ENCODE measurements at places on chromosomes 2 and 18. TPM values are rescaled to one million over a fixed set of nuclear protein-coding genes. Genes with fewer than 3 reads are reported as not detected.

GRCh38 chr2:58870704-58871103 lies 629.6 kb upstream of the FANCL start:
- H3K4me1 ChIP-seq = no peaks in the 10 kb centered on the region
- H3K4me3 ChIP-seq = no peak overlapping the region
- no peak overlapping the region for H3K27ac ChIP-seq
- no peaks in the 10 kb centered on the region for H3K36me3 ChIP-seq
- DNase-seq = no peak
- no peaks in the 10 kb centered on the region for H3K27me3 ChIP-seq

DNA sequence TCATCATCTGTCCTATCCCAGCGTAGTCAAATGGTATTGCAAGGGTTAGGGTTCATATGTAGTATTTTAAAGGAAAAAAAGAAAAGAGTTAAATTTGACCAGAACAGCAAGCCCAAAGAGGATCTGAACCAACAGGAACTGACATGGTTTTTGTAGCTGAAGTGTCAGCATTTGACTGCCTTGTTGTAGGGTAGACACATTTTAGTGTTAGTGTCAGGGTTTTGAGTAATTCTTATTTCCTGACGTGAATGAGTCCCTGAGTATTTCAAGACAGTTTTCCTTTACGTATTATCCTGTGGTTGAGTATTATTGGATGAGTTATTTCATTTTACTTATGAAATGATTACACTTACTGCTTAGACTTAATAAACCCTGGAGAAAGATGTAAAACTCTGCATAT lies 173.3 kb upstream of the ZEB2 start:
- no peaks in the 10 kb centered on the region for H3K36me3 ChIP-seq
- no peaks in the 10 kb centered on the region for H3K27me3 ChIP-seq

DNA sequence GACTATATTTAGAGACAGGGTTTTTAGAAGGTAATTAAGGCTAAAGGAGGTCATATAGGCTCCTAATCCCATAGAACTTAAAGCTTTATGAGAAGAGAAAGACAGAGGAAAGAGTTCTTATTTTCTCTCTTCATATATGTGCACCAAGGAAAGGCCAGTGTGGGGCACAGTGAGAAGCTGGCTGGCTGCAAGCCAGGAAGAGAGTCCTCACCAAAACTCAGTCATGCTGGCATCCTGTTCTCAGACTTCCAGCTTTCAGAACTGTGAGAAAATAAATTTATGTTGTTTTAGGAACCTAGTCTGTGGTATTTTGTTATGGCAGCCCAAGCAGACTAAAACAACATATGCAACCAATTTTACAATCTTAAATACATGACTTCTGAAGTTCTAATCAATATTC lies 31.5 kb upstream of the ATIC start:
- no peaks in the 10 kb centered on the region for H3K27me3 ChIP-seq
- no peak for DNase-seq
- H3K4me3 ChIP-seq = no peak overlapping the region
- no peak overlapping the region for H3K27ac ChIP-seq
- no peaks in the 10 kb centered on the region for H3K36me3 ChIP-seq
- H3K4me1 ChIP-seq = no peaks in the 10 kb centered on the region

- H3K27ac ChIP-seq = no peak overlapping the region
- no peak for DNase-seq
- H3K27me3 ChIP-seq = no peaks in the 10 kb centered on the region
These were observed 126.0 kb downstream of the ZNF532 start for GRCh38 chr18:58990720-58991119.

Gene RASGRP3
- 3.9 TPM for total RNA-seq

Gene RSAD2
- 4.7 TPM for total RNA-seq

Gene RAX
- total RNA-seq = not detected
